ENCODE measurements at places on chromosomes 13 and 19.

DNA sequence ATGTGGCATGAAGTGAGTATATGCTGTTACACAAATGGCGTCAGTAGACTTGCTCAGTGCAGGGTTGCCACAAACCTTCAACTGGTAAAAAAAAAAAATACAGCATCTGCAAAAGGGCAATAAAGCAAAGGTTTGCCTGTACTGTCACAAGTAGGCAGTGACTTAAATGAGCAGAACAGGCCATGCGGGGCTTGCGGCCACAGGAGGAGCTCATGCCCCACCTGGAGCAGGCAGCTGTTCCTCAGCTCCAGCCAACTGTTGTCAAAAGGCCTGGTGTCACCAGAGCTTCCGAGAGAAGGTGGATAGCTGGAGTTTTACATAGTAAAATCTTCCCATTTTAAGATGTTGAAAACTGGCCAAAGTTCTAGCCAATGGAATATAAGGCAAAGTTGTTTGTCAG is 7.7 kb downstream of the ATP7B start:
- no peak for DNase-seq

GRCh38 chr13:32907211-32907610 is 109.0 kb upstream of the KL start:
- no peak for DNase-seq

DNA sequence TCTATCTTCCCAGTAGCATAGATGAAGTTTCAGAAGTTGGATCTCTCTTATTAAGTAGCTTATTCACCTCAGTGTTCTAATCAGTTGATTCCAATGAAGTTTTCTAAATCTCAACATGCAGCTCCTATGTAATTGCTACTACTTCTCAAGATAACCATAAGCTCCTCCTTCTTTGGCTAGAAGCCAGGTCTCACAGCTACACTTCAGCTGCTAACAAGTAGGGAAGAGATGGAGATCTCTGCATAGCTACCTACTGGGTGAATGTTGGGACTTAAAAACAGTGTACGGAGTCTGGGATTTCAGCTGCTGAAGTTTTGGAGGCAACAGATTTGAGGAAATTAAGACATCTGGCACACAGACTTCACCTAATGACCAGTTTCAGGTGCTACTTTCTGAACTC is 661.0 kb downstream of the SLITRK1 start:
- no peak for DNase-seq

DNA sequence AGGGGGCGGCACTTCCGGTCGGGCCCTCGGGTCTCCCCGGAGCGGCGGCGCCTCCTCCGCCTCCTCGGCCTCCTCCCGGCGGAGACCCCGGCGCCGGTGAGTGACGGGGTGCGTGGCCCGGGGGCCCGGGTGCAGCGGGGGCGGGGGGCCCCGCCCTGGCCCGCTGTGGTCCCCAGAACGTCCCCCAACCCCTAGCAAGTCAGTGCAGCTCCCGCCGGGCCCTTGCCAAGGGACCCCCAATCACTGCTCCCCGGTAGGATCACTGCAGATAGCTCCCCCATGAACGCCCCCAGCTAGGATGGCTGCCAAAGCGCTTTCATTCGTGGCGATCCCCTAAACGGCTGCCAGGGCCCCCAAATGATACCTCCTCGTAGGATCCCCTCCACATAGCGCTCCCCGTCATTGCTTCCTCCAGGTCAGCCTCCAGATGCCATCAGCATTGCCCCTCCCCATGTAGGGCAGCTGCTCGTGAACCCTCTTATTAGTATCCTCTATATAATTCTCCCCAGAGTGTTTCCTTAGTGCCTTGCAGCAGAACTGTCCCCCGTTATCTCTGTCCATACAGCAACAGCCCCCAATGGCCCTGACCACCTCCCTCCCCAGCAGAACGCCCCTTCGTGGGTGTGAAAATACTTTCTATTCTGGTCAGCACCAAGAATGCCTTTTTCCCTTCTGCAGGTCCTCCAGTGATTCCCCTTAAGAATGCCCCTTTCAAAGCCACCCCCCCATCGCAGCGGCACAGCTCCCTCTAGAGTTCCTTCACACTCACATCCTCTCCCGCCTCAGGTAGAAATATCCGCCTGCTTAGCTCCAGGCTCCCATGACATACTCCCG is at the start of gene ZNF865:
ZNF865 (plus strand) TSS at position 11 of the 834 bp plus-strand sequence. CDS start 7,972 bp downstream, outside the sequence.
- DNase-seq = no peak

GRCh38 chr19:42512743-42513304 is 15.5 kb downstream of the CEACAM1 start:
- no peak for DNase-seq

DNA sequence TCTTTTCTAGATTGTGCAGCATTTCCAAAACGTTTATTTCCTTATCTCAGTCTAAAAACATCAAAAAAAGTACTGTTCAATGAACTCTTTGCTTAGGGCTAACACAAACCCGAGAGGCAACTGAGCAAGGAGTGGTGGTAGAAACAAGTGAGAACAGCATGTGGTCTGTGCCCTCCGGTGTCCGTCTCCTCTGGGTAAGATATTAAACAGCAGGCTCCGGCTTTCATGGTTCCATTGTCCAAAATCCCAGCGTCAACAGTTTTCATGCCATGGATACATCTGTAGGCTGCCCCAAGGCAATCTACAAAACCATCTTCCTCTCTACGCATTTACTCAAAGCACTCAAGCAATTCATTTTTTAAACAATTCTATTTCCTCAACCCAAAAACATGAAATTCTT is 22.8 kb downstream of the DCLK1 start:
- no peak for DNase-seq

- DNase-seq = no peak
Measured at GRCh38 chr19:30174357-30174645, 197.9 kb upstream of the ZNF536 start.

- no peak for DNase-seq
Measured at GRCh38 chr19:10418485-10419199, 1.7 kb upstream of the PDE4A start.

GRCh38 chr13:112184851-112185371 is 118.0 kb downstream of the SOX1 start:
- no peak for DNase-seq

GRCh38 chr13:33281951-33282595 is 3.5 kb downstream of the STARD13 start:
- no peak for DNase-seq

Measured in glomerular endothelial cell (primary cell).